Cerebellar cortex (tissue), 1 donor: ENCODE measurements at places on chromosomes 3 and 15.

- DNase-seq = no peak
Observed at GRCh38 chr3:153000325-153000724, 161.7 kb upstream of the RAP2B start.

- DNase-seq = no peak
Observed at GRCh38 chr15:90667073-90667754, 49.9 kb upstream of the BLM start.

DNA sequence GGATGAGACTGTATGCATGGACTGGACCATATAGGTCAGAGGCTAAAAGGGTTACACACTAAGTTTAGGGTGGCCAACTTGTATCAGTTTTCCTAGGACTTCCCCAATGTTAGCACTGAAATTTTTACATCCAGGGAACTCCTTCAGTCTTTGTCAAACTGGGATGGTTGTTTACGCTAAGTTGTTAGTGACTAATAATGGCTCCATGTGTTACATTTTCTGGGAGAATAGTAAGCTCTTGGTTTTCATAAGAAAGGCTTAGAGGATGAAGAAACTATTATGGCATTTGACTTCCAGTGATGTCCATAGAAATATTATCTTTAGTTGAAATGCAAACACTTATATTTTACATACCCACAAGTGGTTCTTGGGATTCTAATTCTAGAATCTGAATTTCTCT, 57.9 kb upstream of the ST3GAL6 start:
- DNase-seq = no peak

- no peak for DNase-seq
Observed at GRCh38 chr3:61936344-61936937, 375.1 kb downstream of the PTPRG start.

GRCh38 chr3:44289882-44290462, 48.3 kb downstream of the TOPAZ1 start:
- no peak for DNase-seq

DNA sequence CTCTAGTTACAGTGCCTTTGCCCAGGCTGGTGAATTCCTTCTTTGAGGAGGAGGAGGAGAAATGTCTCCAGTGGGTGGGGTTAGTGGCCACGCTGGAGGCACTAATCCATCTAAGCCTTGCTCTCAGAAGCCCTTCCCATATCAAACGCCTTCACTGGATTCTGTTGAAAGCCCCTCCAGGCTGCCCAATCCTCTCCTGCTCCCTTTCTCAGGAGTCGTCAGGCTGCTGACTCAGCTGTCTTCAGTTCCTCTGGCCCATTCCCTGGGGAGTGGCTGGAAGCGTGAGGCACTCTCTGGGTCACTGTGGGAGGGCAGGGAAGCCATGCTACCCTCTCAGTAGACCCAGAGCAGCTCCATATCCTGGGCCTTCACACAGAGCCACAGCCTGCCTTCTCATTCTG, 2.7 kb downstream of the AP2M1 start:
- no peak for DNase-seq

- DNase-seq = no peak
Observed at GRCh38 chr3:44159696-44160300, 81.9 kb upstream of the TOPAZ1 start.

GRCh38 chr3:144185276-144185675, 213.7 kb downstream of the DIPK2A start:
- no peak for DNase-seq

- DNase-seq = peak; percentile 25
Observed at GRCh38 chr3:154018100-154018696, 103.0 kb upstream of the ARHGEF26 start.

DNA sequence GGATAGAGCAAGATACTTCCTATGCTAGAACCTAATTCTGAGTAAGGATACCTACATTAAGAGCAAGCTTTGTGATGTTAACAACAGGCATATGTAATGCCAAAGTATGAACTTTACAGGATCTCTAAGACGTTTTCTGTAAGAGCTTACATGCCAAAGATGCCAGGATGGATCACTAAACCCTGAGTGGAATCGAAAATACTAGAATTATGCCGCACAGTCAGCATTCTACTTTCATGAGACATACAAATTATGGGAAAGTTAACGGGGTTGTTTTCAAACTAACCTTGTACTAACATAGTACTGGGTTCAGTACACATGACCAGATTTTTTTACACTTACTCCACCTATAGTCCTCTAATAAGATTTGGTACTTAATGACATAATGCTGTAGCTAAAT, 55.1 kb downstream of the AAGAB start:
- DNase-seq = no peak

DNA sequence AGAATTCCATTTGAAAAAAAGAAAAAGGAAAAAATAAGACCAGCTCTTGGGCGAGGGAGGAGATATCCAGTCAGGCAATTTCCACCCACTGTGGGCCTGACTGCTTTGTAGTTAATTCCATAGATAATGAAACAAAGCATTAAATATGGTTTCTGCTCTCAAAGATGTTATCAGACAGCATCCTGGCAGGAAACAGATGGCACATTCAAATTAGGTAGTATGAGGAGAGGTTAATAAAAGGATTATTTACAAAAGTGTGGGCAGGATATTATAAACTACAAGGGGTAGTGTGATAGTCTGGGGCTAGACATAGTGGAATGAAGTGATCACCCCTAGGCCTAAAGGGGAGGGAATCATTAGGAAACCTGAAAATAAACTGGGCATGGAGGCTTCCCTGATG, 193.2 kb downstream of the CLSTN2 start:
- no peak for DNase-seq

- DNase-seq = no peak
Observed at GRCh38 chr3:5466065-5466464, 278.6 kb downstream of the EDEM1 start.

GRCh38 chr15:59166601-59167265, 39.9 kb upstream of the LDHAL6B start:
- DNase-seq = no peak

- DNase-seq = no peak
Observed at GRCh38 chr3:187296058-187296457, 4.5 kb upstream of the MASP1 start.

DNA sequence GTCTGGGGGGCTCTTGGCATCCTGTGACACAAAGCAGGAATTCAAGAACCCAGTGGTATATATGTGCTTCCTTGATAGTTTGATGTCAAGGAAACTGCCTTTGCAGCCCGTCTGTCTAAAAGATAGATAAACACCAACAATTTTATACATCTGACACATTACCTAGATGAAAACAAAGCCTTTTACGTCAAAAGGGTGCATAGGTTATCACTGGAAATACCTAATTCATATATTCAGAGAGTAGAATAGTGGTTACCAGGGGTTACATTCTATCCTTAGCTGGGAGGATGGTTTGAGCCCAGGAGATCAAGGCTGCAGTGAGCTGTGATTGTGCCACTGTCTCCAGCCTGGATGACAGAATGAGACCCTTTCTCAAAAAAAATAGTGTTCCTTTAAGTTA, 356.9 kb upstream of the RASGRP1 start:
- no peak for DNase-seq

- DNase-seq = no peak
Observed at GRCh38 chr3:73719413-73719851, 94.7 kb upstream of the PDZRN3 start.

DNA sequence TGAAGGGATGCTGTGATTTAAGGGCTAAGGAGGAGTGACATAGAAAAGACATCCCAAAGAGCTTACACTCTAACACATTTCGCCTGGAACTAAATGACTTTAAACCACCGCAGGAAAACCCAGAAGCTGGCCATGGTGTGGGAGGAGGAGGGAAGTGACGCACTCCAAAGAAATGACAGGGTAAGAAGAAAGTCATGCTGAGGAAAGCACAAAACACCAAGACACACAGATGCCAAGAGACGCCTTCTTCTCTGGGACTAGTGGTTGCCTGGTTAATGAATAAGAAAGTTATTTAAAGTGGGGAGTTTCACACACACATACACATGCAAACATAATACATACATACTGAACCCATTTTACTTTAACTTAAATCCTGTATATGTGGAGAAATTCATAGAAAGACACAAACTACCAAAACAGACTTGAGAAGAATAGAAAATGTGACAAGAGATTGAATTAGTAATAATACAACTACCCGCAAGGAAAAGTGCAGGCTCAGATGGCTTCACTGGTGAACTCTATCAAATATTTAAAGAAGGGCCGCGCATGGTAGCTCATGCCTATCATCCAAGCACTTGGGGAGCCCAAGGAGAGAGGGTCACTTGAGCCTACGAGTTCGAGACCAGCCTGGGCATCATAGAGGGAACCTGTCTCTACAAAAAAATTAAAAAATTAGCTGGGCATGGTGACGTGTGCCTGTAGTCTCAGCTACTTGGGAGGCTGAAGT, 125.5 kb downstream of the NSMCE3 start:
- no peak for DNase-seq

- DNase-seq = no peak
Observed at GRCh38 chr3:66692766-66693150, 191.9 kb upstream of the LRIG1 start.

DNA sequence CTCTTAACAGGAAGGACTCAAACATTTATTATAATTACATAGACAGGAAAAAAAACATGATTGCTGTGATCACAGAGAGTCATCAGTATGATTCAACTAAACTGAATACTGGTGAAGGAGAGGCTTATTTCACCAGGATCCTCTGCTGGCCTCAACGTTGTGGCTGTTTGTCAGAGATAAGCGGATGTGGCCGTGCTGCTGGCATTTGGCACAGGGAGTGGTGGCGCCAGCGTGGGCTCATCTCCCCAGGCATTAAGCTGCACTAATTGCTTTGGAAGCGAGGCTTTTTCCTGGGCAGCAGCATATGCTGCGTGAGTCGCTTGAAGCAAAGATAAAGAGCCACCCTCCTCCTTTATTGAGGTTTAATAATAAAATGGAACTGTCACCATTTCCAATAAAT, 306.7 kb downstream of the LRTM1 start:
- peak; percentile 59 for DNase-seq

DNA sequence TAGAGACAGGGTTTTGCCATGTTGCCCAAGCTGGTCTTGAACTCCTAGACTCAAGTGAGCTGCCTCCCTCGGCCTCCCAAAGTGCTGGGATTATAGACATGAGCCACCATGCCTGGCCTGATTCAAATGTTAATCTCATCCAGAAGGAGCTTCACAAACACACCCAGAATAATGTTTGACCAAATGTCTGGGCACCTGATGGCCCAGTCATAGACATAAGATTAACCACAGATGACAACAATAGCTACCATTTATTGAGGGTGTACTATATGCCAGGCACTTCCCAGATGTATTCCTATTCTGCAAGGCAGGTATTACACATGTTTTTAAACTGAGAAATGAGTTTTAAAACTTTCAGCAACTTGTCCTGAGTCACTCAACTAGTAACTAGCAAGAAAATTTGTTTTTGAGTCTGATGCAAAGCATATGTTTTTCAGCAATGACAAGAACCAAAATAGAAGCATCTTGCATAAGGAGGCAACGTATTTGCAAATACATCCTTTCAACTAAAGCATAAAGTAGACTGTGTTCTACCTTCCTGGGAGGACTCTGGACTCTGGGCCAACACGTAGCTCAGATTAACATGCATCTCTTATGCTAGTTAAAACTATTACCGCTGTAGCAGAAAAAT, 8.1 kb upstream of the SPG21 start:
- no peak for DNase-seq

GRCh38 chr3:173992416-173992815, 594.9 kb downstream of the NLGN1 start:
- no peak for DNase-seq

GRCh38 chr3:178507507-178508442, 28.5 kb upstream of the KCNMB2 start:
- no peak for DNase-seq

GRCh38 chr3:120177707-120178306, 83.6 kb upstream of the GSK3B start:
- no peak for DNase-seq

DNA sequence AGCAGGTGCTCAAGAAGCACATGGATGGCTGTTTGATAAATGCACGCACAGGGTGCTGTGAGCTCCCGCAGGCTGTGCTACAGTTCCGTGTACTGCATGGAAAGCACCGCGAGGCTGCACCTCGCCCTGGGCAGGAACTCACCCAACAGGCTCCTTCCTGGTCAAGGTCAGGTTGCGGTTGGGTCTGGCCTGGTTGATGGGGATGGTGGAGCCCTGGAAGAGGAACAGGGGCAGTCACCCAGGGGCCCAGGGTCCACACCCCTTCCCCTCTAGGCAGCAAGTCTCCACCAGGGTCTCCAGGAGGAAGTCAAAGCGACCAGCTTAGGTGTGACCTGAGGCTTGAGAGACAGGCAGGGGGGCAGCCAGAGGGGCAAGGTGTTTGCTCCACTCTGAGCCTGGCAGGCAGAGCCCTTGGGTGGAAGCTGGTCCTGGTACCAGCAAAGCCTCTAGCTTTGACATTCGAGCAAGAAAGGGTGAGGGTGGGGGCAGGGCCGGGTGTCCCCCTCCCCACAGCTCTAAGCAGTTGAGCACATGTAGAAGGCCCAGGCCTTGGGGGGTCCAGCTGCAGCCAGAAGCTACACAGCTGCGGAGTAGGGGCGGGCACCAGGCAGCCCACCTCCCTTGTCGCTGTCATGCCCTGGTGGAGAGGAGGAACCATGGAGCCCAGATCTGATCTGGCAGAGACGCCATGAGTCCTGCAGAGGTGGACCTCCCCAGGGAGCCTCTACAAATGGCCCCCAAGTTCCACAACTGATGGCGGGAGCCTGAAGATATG, 46.3 kb upstream of the SLC41A3 start:
- no peak for DNase-seq

- no peak for DNase-seq
Observed at GRCh38 chr3:37291275-37291700, 116.9 kb upstream of the LRRFIP2 start.

- no peak for DNase-seq
Observed at GRCh38 chr15:47998619-47999019, 122.2 kb upstream of the SLC24A5 start.

DNA sequence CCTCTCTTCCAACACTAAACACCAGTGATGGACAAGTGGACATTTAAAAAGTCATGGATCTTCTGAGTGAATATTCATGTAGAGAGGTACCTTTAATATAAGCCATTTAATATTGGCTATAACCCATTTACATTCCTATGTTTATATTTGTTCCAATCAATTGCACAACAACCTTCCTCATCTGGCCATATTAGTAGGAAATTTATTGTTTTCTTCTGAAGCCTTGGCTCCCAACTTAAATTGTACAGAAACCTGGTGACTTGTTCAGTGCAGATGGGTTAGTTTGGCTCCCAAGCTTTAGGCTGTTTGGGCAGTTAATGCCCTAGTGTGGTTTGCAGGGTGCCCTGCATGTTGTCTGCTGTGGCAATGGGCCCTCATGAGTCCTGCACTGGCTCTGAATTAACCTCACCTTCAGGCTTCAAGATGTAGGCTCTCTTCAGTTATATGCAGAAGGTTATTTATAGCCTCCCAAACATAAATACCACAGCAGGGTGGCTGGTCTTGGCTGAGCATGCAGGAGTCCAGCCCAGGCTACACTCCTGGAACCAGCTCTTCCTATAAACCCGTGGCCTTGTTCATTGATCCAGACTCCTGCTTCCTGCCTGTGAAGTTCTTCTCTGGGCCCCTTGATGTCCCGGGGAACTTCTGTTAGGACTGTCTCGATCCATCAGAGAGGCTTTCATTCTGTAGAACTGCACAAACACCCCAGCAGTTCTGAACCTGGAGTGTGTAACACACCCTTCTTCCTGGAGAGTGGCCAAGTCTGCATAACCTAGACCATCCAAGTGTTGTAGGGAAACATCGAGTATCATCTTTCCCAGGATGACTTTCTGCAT, 57.0 kb downstream of the DUT start:
- no peak for DNase-seq

GRCh38 chr15:93900476-93901400, 330.6 kb upstream of the MCTP2 start:
- DNase-seq = no peak
